ENCODE measurements at places on chromosomes 4 and X.
A peak's percentile ranks its signal among the peaks of the same experiment; 100 is the strongest.

GRCh38 chr4:2963966-2964471, 648 bp downstream of the GRK4 start:
- peak; percentile 32 for DNase-seq

- peak; percentile 68 for DNase-seq
These were observed 38.6 kb downstream of the PTCHD1 start for GRCh38 chrX:23373129-23373804.

DNA sequence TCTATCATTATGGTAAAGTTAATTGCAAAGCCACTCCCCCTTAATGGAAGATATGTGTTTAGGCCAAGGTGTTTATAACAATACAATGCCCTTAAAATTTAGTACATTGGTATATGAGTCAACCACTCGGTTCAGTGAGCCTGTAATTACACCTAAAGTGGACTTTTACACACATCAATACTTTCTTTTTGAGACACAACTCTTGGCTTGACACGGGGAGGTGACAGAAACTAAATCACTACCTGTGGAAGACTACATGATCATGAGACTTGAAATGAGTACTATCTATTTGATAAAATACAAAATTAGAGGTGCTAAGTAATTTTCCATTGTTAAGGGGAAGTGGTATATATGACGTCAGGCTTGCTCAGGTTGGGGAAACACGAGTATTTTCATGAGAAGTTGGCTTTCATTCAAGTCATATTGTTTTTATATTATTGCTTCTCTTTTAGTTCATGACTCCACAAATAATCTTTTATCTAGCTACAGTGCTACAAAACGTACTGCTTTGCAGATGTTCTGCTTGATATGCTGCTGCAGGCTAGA, 918.3 kb downstream of the ARAP2 start:
- no peak for DNase-seq

DNA sequence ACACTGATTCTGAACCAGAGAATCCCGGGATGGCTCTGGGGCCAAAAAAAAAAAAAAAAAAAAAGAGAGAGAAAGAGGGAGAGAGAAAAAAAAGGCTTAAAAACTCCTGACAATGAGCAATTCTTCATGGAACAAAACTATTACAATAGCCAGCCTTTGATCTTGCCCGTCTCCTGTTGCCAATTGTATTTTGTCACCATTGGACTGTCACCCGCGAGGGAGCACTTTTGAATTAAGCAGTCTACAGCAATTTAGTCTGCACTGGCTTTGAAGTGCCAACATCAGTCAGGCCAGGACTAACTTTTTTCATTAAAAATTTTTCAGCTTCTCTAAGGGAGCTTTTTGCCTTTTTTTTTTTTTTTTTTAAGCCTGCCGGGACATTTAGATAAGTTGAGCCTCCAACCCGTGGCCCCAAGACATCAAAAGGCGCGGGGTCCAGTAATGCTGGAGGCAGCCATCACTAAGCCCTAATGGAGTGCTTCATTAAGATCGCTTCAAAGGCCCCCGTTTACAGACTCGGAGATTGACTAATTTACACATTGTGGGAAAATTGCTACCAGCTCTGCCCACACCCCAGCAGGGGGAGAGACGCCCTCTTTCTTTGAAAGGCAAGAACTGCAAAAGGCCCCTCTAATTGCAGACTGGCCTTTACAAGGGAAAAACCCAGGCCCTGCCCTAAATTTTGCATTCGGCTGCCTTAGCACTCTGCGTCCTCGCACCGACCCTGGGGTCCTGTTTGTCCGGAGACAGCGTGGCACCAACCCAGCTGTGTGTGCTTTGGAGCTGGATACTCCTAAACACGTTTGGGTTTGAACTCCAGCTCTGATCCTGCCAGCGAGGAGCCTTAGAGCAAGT, 98.1 kb upstream of the MSX1 start:
- no peak for DNase-seq

GRCh38 chr4:1030559-1030958, 19.1 kb downstream of the FGFRL1 start:
- DNase-seq = no peak

- DNase-seq = no peak
These were observed 293.5 kb upstream of the FSTL5 start for GRCh38 chr4:162457071-162457865.

DNA sequence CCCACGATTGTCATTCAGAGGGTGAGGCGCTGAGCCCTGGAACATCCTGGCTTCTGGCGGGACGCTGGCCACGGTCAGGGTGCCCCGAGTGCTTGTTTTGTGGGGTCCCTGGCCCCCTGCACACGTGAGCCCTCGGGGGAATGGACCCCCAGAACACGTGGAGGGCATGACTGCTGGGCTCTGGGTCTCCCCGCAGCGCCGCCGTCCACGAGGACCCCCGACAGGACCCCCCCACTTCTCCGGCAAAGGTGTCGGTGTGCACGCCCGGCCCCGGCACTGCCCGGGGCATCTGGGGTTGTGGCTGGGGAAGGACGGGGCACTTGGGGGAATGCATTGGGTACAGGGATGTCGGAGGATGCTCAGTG, 13.9 kb upstream of the GTPBP6 start:
- DNase-seq = no peak

DNA sequence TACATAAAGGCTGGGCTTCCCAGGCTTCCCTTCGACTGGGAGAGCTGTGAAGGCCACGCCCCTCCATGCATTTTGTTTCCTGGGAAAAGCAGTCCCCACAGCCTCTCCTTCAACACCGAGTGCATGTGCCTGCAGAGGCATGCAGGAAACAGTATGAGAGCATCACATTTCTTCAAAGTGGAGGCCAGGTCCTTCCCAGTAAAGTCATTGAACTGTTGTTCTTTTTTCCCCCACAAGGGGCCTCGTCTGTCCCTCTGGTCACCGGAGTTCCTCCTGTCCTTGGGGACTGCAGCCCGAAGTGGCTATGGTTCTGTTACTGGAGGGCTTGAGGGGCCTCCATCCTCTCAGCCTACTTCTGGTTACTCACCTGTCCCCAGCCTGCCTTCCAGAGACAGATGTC, 56.0 kb downstream of the RAI2 start:
- DNase-seq = no peak
